ENCODE measurements at places on chromosomes 1 and 21.

DNA sequence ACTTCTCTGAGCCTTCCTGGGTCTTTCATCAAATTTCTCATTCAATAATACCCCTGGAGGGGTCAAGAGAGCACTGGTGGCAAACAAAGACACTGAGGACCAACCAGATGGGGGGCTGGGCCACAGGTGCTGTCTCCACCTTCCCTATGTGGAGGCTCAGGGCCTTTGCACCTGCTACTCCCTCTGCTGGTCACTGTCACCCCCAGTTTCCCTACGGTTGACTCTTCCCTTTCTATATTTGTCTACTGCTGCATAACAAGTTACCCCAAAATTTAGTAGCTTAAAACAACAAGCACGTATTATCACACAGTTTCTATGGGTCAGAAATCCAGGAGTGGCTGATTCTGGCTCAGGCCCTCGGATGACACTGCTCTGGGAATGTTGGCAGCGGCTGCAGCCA is 138.8 kb upstream of the RUNX3 start:
- DNase-seq: no peak

DNA sequence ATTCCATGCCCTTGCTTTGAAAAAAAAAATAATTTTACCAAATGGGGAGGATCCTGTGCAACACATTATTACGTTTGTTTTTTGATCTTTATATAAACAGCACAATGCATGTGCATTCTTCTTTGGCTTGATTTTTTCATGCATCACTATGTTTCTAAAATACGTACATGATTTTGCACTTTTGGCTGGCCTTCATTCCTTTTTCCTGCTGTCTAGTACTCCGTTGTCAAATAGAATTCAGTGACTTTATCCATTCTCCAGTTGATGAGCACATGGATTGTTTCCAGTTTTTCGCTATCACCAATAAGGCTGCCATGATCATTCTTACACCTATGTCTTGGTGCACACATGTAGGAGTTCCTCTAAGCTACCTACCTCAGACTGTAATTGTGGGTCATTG is 63.0 kb upstream of the ID3 start:
- DNase-seq: no peak

- no peak for DNase-seq
Measured at GRCh38 chr21:45954261-45954660, 27.3 kb upstream of the COL6A1 start.

- no peak for DNase-seq
Measured at GRCh38 chr1:17569200-17570139, 30.0 kb downstream of the ARHGEF10L start.

GRCh38 chr1:61887076-61887867 is 145.0 kb downstream of the PATJ start:
- DNase-seq: peak; percentile 34

DNA sequence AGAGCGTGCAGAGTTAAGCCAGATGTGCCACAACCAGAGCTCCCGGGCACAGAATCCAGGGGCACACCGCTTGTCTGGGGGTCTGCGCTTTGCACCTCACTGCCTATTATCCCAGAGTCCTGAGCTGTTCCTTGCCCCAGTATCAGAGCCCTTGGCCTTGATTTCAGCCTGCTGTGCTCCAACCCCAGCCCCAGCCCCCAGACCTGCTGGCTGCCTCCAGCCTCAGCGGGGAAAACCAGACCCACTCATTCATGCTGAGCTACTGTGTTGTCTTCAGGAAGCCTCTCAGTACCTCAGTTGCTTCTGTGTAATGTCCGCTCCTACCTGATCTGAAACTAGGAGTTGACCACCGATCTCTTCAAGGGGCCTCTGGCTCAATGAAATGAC is 1.1 kb downstream of the IKBKE start:
- no peak for DNase-seq

- DNase-seq: no peak
Measured at GRCh38 chr1:91080650-91081049, 58.8 kb upstream of the ZNF644 start.

DNA sequence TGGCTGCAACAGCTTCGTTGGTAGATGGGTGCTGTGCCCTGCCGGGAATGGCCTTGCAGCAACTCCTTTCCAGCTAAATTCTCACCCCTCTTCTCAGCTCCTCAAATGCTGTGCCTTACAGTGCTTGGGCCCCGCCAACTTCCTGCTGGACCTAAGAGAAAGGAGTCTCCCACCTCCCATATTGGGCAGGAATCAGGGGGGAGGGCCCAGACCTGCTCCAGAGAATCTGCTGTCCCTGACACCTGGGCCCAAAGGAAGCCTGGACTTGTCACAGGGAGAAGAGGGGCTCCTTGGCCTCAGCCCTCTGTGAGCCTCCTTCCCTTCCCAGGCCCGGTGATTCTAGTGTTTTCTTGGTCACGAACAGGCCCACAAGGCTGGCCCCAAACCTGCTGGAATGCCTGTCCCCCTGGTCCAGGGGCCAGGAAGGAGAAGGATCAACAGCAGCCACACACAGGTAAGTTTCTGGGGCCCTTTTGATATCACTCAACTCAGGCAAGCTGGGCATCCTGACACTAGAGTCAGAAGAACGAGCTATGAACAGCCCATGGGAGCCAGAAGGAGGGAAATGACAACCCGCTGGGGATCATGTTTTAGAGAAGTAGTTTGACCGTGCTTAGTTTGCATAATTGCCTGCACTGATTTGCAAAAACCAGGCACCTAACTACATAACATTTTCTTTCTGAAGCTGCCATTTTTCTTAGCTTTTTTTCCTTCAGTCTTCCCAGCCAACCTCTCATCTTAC is 86.2 kb downstream of the CD247 start:
- no peak for DNase-seq

DNA sequence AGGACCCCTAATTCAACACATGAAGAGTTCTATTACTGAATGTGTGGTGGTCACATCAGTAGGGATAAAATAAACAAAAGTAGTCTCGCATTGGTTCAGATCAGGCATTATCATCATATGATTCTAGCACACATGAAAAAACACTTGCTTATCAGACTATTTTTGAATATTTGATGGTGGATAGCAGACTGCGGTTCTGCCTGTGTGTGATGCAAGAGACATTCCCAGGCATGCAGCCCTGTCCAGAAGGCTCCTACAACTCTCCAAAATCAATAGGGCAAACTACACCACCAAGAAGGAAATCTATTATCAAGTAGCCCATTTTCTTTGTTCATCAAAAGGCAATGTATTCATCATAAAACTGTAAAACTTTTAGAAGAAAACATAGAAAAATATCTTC is 304.7 kb downstream of the DUSP10 start:
- no peak for DNase-seq

DNA sequence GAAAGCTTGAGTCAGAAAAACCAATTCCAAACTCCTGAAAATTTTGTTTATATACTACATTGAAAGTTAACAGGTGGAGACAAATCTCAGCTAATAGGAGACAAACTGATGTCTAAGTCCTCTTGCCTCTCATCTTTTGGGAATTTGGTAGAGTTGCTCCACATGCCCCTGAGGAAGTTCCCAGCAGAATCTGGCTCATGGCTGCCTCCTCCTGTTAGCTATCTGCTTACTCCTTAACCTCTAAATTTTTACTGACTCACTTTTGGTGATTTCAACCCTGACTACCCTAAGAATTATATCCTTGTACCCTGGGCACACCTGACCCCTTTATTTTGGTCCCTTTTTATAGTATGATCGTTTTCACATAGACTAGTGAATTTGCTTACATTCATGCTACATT is 633.7 kb upstream of the USP24 start:
- DNase-seq: no peak

- no peak for DNase-seq
Measured at GRCh38 chr1:38872401-38873026, 634 bp downstream of the MYCBP start.

DNA sequence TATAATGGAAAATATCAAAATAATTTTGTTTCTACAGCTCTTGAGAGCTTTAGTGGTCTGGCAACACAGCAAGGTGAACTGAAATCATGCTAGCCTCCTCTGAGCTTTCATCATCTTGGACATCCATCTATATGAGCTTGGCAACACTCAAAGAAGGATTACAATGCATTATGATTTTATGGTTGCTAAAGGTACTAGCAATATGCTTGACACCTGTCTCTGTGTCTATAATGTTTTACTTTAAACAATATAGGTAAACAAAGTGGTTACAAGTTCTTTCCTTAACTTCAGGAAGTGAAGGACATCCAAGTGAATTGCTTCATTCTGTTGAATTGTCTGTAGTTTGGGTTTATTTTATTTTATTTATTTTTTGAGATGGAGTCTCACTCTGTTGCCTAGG is 203.7 kb upstream of the RRP15 start:
- DNase-seq: no peak

GRCh38 chr21:45439901-45440461 is 35.0 kb downstream of the COL18A1 start:
- DNase-seq: no peak

- peak; percentile 54 for DNase-seq
Measured at GRCh38 chr1:155063550-155064110, at the start of gene EFNA4. Gene EFNA4 (plus strand): TSS chr1:155063740. CDS start chr1:155063824, 84 bp downstream.

DNA sequence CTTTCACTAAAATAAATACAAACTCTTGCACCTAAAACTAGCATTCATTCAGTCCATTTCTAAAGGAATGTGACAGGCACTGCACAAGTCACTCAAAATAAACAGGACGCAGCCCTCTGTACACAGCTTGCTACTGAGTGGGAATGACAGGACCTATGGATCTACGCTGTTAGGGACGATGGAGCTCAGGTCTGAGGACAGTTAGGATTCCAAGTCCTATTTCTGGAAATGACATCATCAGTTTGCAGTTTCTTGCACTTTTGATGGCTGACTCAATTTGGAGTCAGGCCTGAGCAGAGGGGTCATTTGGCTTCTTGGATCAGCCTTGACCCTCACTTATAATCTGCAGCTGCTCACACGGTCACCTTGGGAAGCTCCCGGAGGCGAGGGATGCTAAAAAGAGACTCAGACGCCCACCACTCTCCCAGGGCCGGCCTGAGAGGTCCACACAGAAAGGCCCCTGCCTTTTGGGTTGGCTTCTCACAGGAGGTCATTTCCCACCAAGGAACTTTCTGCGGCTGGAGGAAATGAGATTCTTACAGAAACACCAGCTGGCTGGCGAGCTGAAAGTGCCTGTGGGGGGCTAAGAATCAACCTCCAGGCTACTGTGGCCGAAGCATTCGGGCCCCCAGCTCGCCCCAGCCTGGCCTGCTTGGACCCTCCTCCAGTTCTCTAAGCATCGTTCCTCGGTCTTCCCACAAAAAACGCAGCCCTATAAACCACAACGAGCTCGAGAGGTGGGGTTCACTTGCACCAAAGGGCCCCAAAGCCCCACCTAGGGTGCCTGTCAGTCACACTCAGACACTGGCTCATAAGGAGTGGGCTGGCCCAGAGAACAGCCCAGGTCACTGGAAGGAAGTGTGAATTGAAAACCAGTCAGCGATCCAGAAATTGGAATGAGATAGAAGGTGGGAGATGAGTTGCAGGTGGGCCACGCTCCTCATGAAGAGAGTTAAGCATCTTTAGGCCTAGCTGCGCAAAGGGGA is 8.9 kb upstream of the PDE9A start:
- DNase-seq: no peak

DNA sequence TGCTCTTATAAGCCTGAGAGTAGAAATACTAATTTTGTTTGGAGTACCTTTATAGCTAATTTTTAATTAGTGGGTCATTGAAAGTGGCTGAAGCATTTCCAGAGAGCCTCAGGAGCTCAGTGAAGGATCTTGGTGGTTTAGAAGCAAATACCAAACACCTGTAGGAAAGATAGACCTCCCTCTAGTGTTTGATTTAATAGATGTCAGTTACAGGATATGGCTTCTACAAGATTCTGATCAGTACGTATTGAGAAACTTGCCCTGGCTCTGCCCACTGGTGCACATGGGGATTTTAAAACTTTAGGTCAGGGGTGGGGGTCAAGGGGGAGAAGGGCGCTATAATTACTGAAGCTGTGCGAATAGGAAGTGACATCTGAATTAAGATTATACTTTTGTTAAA is 122.2 kb downstream of the POU2F1 start:
- DNase-seq: no peak

GRCh38 chr21:40257342-40257741 is 390.1 kb downstream of the PCP4 start:
- no peak for DNase-seq
